ENCODE measurements at places on chromosomes 3 and 15.

GRCh38 chr3:98350082-98350481 lies 3.6 kb upstream of the OR5K4 start:
- DNase-seq, result no peak

DNA sequence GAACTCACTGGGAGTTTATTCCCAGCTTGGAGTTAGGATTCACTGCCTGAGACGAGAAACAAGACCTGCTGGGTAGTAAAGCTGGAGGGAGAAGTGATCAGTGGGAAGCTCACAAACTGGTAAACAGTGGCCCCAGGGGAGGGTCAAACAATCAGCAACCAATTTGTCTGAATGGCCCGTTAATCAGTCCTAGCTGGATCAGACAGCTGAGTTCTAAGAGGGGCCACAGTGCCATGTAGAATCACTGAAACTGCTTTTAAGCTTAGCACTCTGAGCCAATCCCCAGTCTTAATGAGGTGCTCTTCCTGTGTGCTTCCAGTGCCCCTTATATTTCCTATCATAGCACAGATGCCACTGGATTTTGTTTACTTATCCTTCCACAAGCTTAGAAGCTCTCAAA lies 591.7 kb downstream of the RSL24D1 start:
- no peak for DNase-seq

GRCh38 chr15:66670762-66671580 lies 31.1 kb upstream of the SMAD6 start:
- DNase-seq, result no peak

DNA sequence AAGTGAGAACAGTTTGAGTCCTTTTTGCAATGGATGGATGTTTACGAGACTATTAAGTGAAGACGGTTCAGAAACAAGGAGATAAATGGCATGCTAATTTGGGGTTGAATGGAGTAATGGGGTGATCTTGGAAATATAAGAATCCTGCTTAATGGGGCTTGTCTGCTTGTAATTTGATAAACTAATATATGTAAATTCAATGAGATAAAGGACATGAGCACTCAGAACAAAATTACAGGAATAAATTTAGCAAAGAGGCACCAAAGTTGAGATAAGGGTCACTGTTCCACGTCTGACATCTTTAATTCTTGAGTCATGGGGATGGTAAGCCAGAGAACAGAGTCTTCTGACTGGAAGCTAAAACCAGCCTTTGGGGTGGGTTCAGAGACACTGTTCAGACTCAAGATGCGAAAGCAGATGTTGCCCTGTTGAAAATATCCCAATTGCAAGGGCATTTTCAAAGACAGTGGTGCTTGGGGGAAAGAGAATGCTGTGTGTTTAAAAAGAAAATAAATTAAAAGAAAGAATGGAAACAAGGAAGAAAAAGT lies 67.8 kb upstream of the CHRNB4 start:
- DNase-seq, result no peak
